DND-41 (cell line): ENCODE measurements at places on chromosomes 5 and 9.

GRCh38 chr5:73125289-73125688, 4.9 kb downstream of the TMEM171 start:
- no peak for DNase-seq

GRCh38 chr9:122122468-122122867, 29.4 kb upstream of the TTLL11 start:
- no peak for DNase-seq

- DNase-seq, result peak; percentile 81
These were observed 131.8 kb upstream of the CHD1 start for GRCh38 chr5:99060306-99061261.

GRCh38 chr9:120947222-120947621, 20.6 kb upstream of the TRAF1 start:
- no peak for DNase-seq

DNA sequence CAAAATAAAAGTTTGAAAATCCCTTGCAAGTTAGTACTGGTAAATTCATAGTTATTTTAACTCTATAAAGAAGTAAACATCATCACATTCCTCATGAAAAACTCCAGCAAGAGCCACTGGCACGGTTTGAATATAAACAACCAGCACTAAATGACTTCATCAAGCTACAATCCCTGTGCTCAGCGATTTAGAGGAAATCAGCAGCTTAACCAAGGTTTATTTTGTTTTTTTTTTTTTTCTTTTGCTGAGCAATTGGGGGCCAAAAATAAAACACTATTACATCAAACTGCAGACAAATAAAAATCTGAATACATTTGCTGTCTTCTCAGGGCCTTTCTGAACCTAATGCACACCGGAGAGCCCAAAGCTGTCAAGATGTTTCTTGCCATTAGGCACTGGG, 106.2 kb upstream of the SLC24A2 start:
- no peak for DNase-seq

GRCh38 chr9:112093870-112094216, 81.3 kb downstream of the SUSD1 start:
- no peak for DNase-seq

DNA sequence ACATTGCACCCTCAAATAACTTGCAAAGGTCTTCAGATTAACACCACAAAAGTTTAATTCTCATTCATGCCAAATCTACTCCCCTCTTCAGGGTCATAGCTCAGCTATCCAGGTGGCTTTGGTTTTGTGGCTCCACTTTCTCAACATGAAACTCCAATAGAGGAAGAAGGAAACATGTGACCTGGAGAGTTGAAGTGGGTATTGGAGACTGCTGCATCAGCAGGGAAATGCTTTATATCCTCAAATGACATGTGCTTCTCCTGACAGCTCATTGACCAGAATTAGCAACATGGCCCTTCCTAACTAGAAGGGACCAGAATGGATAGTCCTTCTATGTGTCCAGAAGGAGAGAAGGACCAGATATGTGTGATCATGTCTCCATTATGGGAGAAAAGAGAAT, 73.6 kb downstream of the TLR4 start:
- no peak for DNase-seq

- no peak for DNase-seq
These were observed 15.7 kb downstream of the TMC1 start for GRCh38 chr9:72537011-72537545.

- DNase-seq, result no peak
These were observed 2.2 kb downstream of the RAD1 start for GRCh38 chr5:34913072-34913471.

DNA sequence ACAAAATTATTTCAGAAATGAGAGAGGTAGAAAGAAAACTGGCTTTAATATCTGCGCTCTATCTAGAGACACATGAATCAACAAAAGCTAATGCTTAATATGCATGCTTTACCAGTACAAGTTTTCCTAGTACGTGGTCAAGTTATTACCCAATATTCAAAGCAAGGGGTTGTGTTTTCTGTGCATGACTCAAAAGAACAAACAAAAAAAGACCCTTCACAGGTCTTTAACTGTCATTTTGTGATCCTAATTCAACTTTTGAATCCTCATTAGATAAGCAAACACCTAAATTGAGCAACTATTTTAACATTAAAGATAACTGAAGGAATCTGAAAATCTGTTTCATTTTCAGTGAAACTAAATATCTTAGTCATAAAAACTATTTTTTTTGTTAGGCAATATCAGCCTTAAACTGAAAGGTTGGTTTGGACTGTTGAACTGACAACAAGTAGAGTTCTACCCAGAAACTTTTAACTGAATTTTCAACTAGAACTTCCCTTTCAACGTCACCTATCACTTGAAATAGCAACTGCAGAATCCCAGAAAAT, 12.5 kb downstream of the ST8SIA4 start:
- no peak for DNase-seq

DNA sequence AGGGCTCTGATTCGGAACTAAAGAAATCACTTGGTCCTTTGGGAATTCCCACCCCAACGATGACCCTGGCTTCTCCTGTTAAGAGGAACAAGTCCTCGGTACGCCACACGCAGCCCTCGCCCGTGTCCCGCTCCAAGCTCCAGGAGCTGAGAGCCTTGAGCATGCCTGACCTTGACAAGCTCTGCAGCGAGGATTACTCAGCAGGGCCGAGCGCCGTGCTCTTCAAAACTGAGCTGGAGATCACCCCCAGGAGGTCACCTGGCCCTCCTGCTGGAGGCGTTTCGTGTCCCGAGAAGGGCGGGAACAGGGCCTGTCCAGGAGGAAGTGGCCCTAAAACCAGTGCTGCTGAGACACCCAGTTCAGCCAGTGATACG, 83.4 kb downstream of the GOLPH3 start:
- no peak for DNase-seq

- no peak for DNase-seq
These were observed 140.8 kb downstream of the CAMK4 start for GRCh38 chr5:111364992-111365391.

GRCh38 chr9:35829764-35830096, 702 bp downstream of the TMEM8B start:
- no peak for DNase-seq

- DNase-seq, result no peak
These were observed 144.8 kb downstream of the HSPA4 start for GRCh38 chr5:133196441-133197085.

GRCh38 chr9:122320413-122320881, 50.4 kb upstream of the PTGS1 start:
- no peak for DNase-seq

DNA sequence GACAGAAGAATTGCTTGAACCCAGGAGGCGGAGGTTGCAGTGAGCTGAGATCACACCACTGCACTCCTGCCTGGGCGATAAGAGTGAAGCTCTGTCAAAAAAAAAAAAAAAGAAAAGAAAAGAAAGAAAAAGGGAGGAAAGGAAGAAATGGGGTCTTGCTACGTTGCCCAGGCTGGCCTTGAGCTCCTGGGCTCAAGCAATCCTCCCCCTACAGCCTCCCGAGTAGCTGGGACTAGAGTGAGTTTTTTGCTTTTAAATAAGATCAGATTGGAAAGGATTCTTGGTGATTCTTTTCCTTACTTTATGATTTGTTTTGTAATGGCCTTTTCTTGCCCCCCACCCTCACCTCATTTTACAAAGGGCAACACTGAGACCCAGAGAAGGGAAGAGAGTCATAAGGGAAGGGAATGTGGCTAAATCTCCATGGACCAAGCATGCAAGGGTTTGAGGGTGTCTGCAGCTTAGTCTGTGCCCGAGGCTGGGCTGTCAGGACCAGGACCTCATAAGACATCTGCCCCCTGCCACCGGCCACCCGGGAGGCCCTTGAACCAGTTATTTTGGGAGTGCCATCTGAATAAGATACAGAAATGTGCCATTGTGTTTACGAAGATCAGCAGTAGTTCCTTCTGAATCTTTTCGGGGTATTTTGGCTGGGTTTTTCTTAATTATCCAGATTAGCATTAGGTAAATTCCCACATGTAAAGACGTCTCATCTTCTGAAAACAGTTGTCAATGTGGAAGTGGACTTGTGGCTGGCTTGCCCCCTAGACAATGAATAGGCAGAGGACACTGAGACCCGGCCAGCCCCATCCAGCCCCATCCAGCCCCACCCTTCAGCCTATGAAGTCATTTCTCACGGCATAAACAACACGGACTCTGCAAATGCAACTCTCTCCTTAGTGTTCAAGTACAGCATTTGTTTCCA, 44.5 kb upstream of the GRHPR start:
- DNase-seq, result no peak

GRCh38 chr5:124289130-124289529, 457.3 kb downstream of the ZNF608 start:
- no peak for DNase-seq

DNA sequence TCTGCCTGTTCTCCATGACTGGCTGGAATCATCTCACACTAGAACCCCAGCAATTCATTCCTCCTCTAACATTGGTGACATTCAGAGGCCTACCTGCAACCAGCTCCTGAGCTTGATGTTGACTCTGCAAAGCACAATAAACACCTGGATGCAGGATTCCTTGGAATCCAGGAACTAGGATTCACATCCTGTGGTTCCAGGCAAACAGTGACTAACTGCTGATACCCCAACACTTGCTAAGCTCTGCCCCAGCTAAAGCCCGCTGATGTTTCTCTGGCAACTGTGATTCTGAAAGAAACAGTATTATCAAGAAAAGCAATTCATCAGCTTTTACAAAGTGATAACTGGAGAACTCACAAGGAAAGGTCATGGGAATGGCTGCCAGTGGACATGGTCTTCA, 29.2 kb downstream of the SUSD1 start:
- no peak for DNase-seq
